ENCODE measurements at places on chromosomes 7 and 10. TPM values are rescaled to one million over a fixed set of nuclear protein-coding genes. Genes with fewer than 3 reads are reported as not detected.

Gene AS3MT
- total RNA-seq = 0.44 TPM

Gene BEND7
- not detected for total RNA-seq

Gene PAX4
- total RNA-seq = not detected

Gene PON1
- total RNA-seq = not detected

Gene MCM10
- total RNA-seq = 71.3 TPM

Gene EVX1
- not detected for total RNA-seq

Gene TET1
- 0.44 TPM for total RNA-seq

Gene CTAGE15
- total RNA-seq = not detected

Gene NFE2L3
- 47.4 TPM for total RNA-seq

Gene GJD4
- total RNA-seq = not detected

Gene TNS3
- total RNA-seq = 1.4 TPM

Gene NPY4R
- total RNA-seq = not detected

Gene GRM3
- not detected for total RNA-seq

Gene MRLN
- not detected for total RNA-seq

Gene PRPF18
- total RNA-seq = 28.2 TPM

DNA sequence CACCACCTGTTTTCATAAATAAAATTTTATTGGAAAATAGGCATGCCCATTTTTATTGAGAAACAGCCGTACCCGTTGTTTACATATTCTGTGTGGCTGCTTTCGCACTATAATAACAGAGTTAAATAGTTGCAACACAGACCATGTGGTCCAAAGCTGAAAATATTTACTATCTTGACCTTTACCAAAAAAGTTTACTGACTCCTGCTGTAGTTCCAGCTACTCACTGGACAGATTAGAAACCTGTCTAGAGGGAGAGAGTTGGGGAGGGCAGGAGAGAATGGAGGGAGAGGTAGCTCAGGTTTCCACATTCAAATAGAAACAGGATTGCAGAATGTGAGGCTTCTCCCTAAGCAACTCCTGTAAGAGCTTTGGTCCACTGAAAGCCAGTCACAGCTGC lies 55.1 kb upstream of the GLCCI1 start:
- H3K36me3 ChIP-seq = no peaks in the 10 kb centered on the region
- DNase-seq = no peak
- H3K27ac ChIP-seq = no peak overlapping the region
- H3K4me1 ChIP-seq = no peaks in the 10 kb centered on the region

- H3K27me3 ChIP-seq = no peaks in the 10 kb centered on the region
- H3K4me1 ChIP-seq = no peaks in the 10 kb centered on the region
- H3K36me3 ChIP-seq = no peaks in the 10 kb centered on the region
- DNase-seq = no peak
- H3K4me3 ChIP-seq = no peak overlapping the region
- H3K27ac ChIP-seq = no peak overlapping the region
These were observed 238.7 kb downstream of the TCERG1L start for GRCh38 chr10:131072651-131073468.

DNA sequence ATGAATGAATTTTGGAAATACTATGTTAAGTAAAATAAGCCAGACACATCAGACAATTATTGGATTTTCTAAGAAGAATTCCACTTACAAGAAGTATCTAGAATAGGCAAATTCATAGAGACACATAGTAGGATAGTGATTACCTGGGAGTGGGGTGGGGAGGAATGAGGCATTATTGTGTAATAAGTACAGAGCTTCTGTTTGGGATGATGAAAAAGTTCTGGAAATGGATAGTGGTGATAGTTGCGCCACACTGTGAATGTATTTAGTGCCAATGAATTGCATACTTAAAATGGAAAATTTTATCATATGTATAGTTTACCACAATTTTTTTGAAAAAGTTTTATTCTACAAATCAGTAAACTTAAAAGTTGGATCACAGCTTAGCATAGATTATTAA lies 297.2 kb upstream of the KAT6B start:
- DNase-seq = no peak
- H3K4me3 ChIP-seq = no peak overlapping the region
- no peaks in the 10 kb centered on the region for H3K36me3 ChIP-seq
- H3K27me3 ChIP-seq = no peaks in the 10 kb centered on the region
- H3K27ac ChIP-seq = no peak overlapping the region

- no peak overlapping the region for H3K27ac ChIP-seq
- no peaks in the 10 kb centered on the region for H3K36me3 ChIP-seq
- DNase-seq = no peak
- H3K27me3 ChIP-seq = no peaks in the 10 kb centered on the region
These were observed 49.4 kb downstream of the SPAM1 start for GRCh38 chr7:123974326-123974908.

DNA sequence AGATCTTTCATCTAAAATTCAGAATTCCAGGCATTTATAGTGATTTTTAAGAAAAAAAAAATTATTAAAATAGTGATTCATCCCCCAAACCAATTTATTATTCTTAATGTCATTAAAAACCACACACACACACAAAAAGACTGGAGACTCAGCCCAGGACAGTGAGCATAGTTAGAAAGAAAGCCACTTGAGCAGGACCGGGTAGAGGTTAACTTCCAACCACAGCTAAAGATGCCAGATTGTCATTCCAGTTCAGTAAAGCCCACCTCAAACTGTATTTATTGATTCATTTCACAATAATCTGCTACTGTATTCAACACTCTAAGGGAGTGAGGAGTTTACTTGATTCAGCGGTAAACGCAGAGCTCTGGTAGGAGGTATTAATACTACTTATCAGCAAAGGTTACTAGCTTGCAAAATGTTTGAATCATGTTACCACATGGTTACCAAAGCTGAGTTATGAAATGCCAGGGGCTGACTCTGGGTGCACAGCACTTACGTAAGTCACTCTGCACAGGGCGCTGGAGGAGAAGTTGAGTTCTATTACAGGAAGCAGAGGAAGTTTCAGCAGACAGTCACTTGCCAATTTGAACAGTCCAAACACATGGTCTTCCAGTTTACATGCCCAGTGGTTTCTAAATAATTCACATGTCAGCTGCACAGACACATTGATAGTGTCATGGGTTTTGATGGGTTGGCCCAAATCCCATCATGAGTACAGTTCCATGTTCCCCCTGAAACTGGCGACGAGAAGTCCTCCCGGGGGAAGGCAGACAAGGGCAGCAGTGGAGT lies 64.6 kb downstream of the KLF6 start:
- DNase-seq = no peak
- no peak overlapping the region for H3K27ac ChIP-seq
- no peaks in the 10 kb centered on the region for H3K4me1 ChIP-seq
- H3K36me3 ChIP-seq = no peaks in the 10 kb centered on the region
- no peak overlapping the region for H3K4me3 ChIP-seq
- no peaks in the 10 kb centered on the region for H3K27me3 ChIP-seq

DNA sequence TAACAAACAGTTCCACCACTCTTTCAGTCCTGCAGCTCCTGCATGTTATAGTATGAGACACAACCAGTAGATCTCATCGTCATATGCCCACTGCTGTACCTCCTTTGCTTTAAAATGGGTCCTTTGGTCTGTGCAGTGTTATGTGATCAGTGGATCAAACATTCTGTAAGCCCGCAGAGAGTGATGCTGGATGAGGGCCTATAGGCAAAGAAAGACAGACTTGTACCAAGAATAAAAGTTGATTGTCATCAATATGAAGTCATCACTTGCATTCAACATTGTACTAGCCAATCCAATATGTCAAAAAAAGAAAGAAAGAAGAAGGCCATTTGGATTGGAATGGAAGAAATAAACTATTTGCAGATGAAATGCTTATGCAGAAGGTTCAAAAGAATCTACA lies 79.8 kb upstream of the PHYHIPL start:
- no peaks in the 10 kb centered on the region for H3K36me3 ChIP-seq
- H3K27me3 ChIP-seq = no peaks in the 10 kb centered on the region
- H3K4me1 ChIP-seq = no peaks in the 10 kb centered on the region
- no peak for DNase-seq
- no peak overlapping the region for H3K4me3 ChIP-seq
- no peak overlapping the region for H3K27ac ChIP-seq

DNA sequence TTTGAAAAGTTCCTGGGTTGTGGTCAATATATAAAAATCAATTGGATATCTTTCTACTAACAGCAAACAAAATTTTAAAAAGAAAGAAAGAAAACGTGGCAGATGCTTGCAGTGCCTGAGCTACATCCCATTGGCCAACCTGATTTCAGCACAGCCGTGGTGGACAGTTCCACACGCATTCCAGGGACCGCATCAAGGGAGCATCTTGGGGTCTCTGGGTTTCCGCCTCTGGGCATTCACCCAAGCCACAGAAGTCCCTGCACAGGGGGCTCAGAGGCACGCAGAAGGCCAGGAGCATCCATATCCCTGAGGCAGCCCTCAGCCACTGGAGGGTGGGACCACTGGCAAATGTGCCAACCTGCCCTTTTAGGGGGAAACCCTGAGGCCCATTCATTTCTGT lies 254.5 kb upstream of the RNF32 start:
- H3K27ac ChIP-seq = no peak overlapping the region
- no peak overlapping the region for H3K4me3 ChIP-seq
- DNase-seq = no peak
- no peaks in the 10 kb centered on the region for H3K4me1 ChIP-seq
- no peaks in the 10 kb centered on the region for H3K27me3 ChIP-seq

DNA sequence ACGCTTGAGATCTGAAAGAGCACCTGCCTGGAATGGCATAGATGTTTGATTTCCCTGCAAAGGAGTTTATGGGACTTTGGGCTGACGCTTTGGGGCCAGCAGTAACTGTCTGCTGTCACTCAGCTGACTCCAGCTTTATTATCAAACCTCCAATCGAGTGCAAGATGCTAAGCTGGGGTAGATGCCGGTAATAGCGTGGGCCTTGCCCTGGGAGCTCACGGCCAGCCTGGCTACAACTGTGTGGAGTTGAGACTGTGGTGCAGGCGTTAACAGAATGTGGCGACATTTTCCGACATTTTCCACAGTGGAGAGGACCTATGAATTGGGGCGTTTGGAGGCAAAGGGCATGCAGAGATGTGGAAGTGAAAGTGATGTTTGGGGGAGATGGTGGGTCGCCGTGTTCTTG lies 1.3 kb downstream of the CHST12 start:
- H3K4me3 ChIP-seq = peak overlapping the region; percentile 60
- H3K27ac ChIP-seq = peak overlapping the region; percentile 70
- peaks cover 43% of the 10 kb centered on the region for H3K4me1 ChIP-seq
- H3K27me3 ChIP-seq = no peaks in the 10 kb centered on the region
- DNase-seq = no peak

- H3K36me3 ChIP-seq = no peaks in the 10 kb centered on the region
- peaks cover 9% of the 10 kb centered on the region for H3K27me3 ChIP-seq
- H3K4me1 ChIP-seq = peaks cover 19% of the 10 kb centered on the region
- H3K27ac ChIP-seq = no peak overlapping the region
- DNase-seq = no peak
These were observed 65.0 kb downstream of the ANKRD7 start for GRCh38 chr7:118289476-118289875.

- H3K4me3 ChIP-seq = no peak overlapping the region
- no peaks in the 10 kb centered on the region for H3K27me3 ChIP-seq
- H3K4me1 ChIP-seq = peaks cover 9% of the 10 kb centered on the region
- DNase-seq = no peak
- H3K36me3 ChIP-seq = peaks cover 6% of the 10 kb centered on the region
These were observed 8.5 kb downstream of the ZNF138 start for GRCh38 chr7:64802699-64803098.

GRCh38 chr7:135597181-135597925 lies 39.6 kb downstream of the NUP205 start:
- H3K27me3 ChIP-seq = no peaks in the 10 kb centered on the region
- H3K27ac ChIP-seq = no peak overlapping the region
- no peak for DNase-seq
- H3K4me3 ChIP-seq = no peak overlapping the region
- peaks cover 32% of the 10 kb centered on the region for H3K36me3 ChIP-seq
- no peaks in the 10 kb centered on the region for H3K4me1 ChIP-seq

- H3K36me3 ChIP-seq = no peaks in the 10 kb centered on the region
- DNase-seq = no peak
- H3K4me3 ChIP-seq = no peak overlapping the region
- H3K4me1 ChIP-seq = no peaks in the 10 kb centered on the region
- no peaks in the 10 kb centered on the region for H3K27me3 ChIP-seq
These were observed 632.5 kb downstream of the TNS3 start for GRCh38 chr7:46949270-46949931.

DNA sequence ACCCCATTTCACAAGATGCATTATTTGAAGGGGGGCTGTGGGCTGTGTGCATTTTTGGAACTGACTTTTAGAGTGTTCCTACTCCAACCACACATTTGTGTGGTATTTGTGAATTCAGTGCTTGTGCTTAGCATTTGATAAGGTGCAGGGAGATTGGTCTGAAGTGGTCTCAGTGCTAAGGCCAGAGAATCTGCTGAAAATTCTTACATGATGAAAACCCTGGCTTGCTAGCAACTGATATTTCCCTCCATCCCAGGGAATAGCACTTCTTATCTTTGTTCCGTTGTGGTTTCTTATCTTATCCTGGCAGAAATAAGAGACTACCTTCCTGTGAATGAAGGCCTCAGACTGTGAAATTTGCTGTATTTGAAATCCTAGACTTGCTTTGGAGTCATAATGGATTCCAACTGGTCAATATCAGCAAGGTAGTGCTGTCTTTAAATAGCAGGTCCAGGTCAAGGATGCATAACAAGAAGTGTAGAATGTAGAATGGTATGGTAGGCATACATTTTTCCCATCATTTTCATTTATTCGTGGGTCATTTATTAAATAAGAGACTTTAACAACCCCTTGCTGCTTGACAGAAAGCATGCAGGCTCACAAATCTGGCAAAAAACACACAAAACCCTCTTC lies 986.9 kb downstream of the REEP3 start:
- H3K27me3 ChIP-seq = no peaks in the 10 kb centered on the region
- H3K27ac ChIP-seq = no peak overlapping the region
- H3K36me3 ChIP-seq = no peaks in the 10 kb centered on the region
- no peak for DNase-seq

- H3K4me1 ChIP-seq = no peaks in the 10 kb centered on the region
- H3K27ac ChIP-seq = no peak overlapping the region
- no peak overlapping the region for H3K4me3 ChIP-seq
- no peaks in the 10 kb centered on the region for H3K27me3 ChIP-seq
- DNase-seq = no peak
These were observed 190.6 kb upstream of the AKR1E2 start for GRCh38 chr10:4635388-4635787.

- no peak for DNase-seq
- H3K36me3 ChIP-seq = no peaks in the 10 kb centered on the region
- no peak overlapping the region for H3K27ac ChIP-seq
- H3K4me3 ChIP-seq = no peak overlapping the region
- H3K27me3 ChIP-seq = no peaks in the 10 kb centered on the region
These were observed 151.2 kb downstream of the TPST1 start for GRCh38 chr7:66356277-66356721.
